ENCODE measurements at places on chromosomes 4 and X.
A peak's percentile ranks its signal among the peaks of the same experiment; 100 is the strongest.

DNA sequence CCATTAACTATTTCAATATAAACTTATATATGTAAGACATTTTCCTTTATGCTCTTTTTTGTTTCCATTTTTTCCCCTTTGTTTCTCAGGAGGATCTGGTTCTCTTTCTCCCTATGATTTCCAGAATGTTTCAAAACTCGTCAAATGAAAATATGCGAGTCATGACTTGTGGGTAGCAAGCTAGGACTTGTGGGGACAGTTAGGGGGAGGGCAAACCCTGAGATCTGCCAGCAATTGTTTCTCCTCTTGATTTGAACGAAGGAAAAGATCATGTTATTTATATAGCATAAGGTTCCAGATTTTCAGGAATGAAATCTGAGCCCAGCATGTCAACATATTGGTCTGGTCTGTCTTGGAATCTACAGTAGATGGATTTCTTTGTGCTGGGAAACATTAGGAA is 28.9 kb upstream of the GPC4 start:
- DNase-seq: no peak

DNA sequence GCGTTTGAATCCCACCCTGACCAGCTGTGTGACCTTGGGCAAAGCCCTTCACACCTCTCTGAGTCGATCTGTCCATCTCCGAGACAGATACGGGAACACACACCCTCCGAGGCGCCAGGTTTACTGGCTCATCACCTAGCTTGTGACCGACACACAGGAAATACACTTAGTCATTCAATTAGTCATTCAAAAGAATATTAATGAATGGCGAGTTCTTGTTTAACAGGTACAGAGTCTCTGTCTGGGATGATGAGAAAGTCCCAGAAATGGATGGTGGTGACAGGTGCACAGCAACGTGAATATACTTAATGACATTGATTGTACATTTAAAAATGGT is 80.6 kb downstream of the PPP2R2C start:
- DNase-seq: no peak

GRCh38 chr4:89056953-89057398 is at the start of gene FAM13A:
Gene FAM13A (minus strand): TSS chr4:89057185. CDS start chr4:89056964, 221 bp downstream.
- peak; percentile 89 for DNase-seq

DNA sequence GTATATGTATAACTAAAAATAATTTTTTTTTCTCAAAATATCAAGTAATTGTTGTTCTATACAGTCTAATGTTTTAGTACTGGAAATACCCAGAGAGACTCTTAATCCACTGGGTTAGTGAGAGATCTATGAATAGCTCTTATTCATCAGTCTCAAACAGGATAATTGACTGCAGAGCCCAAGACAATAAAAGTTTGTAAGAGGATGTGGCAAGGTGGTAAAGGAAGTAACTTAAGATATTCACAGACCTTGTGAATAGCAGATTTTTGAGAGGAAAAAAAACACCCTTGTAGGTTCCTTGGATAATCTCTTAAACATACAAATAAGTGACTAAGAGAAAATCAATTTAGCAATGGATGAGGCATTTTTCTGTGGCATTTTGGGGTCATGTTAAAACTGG is 210.9 kb upstream of the FAM241A start:
- DNase-seq: no peak

- no peak for DNase-seq
Observed at GRCh38 chr4:89707467-89707866, 129.5 kb downstream of the SNCA start.

DNA sequence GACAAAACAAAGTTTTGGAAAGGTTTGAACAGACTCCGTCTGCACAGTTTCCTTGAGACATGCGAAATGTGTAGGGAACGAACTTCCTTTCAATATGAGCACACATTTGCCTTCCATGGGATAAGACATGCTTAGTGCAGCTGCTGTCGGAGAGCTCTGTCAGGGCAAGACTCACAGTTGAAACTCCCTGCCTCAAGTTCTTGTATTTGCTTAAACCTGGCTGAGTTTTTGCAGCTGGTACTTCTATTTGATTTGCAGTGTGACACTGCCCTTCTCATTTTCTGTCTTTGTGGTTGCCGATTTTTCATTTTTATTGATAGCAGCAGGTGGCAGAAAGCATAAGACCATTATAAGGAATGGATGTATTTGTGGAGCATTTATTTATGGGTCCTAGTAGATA is 18.2 kb upstream of the RHOH start:
- DNase-seq: no peak

DNA sequence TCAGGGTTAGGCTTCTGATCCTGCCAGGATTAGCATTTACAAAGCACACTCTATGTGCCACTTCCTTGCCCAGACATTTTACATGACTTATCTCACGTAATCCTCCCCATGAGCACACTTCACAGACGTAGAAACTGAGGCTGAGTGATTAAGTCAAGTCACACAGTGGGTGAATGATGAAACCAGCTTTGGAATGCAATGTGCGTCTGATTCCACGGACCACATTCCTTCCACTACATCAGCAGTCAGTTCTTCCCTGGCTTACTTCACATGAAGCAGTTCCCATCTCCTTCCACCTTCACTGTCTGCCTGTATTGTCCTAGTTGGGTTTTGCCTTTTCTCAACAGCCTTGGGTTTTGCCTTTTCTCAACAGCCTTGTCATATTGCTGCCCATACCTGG is 134.3 kb upstream of the PPARGC1A start:
- peak; percentile 23 for DNase-seq

DNA sequence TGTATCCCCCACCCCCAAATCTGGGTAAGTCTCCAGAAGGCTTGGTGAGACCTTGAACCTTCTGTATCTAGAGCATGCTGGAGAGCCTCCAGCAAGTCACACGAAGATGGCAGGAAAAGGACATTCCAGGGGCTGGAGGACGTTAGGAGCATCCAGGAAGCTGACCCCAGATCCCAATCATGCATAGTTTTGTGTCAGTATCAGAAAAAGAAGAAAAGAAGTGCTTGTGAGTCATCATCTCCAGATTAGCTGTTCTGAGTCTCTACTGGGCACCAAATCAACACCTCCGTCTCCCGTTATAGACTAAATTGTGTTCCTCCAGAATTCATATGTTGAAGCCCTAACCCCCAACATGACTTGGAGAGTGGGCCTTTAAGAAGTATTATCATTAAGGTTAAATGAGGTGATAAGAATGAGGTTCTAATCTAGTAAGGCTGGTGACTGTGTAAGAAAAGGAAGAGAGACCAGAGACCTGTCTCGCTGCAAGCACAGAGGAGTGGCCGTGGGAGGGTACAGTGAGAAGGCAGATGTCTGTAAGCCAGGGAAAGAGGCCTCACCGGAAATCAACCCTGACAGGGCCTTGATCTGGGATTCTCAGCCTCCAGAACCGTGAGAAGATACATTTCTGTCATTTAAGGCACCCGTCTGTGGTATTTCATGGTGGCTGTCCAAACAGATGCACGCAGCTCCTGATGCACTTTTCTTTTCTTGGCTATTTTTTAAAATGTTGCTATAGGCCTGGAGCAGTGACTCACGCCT is 38.1 kb upstream of the CLDN24 start:
- DNase-seq: peak; percentile 41

- no peak for DNase-seq
Observed at GRCh38 chrX:153450949-153451277, 5.1 kb upstream of the TREX2 start.

GRCh38 chr4:83831588-83831987 is 295.7 kb downstream of the GPAT3 start:
- peak; percentile 62 for DNase-seq

DNA sequence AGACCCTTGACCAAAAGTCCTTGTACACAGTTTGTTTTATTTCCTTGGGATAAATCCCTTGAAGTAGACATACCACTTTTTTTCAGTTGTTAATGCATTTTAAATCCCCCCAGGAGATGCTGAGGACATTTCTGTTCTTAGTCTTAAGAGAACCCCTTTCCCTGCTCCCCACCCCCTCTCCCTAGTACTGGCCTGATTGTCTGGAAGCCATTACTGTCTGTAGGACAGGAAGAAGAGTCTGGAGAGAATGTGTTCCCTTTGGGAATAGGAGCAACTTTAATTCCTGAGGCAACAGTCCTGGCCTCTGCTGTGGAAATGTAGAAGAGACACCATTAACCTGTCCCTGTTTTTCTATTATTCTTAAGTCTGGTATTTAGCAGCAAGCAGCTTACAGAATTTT is 52.3 kb upstream of the TMEM131L start:
- no peak for DNase-seq

- DNase-seq: no peak
Observed at GRCh38 chrX:80792205-80792604, 17.5 kb downstream of the BRWD3 start.

- no peak for DNase-seq
Observed at GRCh38 chr4:71814433-71814832, 30.6 kb upstream of the GC start.

- DNase-seq: no peak
Observed at GRCh38 chr4:96471956-96472867, 632.3 kb downstream of the PDHA2 start.

GRCh38 chr4:46958742-46959488 is 34.5 kb downstream of the GABRA4 start:
- DNase-seq: no peak

GRCh38 chr4:153269218-153269990 is 65.2 kb downstream of the TRIM2 start:
- no peak for DNase-seq

DNA sequence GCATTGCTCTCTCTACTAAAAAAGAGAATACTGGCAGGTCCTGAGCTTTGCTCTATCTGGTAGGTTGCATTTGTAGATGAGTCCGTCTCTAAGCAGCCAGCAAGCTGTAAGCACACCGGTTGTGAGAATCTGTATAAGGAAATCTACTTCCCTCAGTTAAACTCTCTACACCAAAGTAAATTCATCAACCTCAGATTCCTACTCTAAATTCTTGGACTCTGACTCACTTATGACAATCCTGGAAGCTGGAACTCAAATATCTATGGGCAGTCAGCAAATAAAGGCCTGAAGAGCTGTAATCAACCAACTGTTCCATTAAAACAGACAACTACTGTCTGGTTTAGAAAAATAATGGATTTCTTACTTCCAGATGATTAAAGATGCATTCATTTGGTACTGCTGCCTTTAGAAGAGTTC is 37.9 kb downstream of the FAT1 start:
- DNase-seq: peak; percentile 79

DNA sequence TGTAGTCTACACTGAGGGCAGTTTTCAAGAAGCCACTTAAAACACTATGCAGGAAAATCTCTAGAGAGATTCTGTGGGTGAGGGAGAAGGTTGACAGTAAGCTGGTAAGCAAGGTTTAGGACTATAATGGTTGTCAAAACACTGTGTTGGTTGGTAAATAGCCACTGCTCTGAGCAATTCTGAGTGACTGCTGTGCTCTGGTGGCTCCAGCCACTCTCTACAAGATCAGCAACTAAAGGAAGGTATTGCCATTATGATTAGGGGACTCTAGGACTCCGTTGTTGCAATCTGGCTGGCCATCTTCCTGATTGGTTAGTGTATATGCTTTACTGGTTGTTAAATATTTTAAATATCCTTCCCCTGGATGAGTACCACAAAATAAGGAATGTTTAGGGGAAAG is 5.5 kb upstream of the FAM47E start:
- DNase-seq: no peak

DNA sequence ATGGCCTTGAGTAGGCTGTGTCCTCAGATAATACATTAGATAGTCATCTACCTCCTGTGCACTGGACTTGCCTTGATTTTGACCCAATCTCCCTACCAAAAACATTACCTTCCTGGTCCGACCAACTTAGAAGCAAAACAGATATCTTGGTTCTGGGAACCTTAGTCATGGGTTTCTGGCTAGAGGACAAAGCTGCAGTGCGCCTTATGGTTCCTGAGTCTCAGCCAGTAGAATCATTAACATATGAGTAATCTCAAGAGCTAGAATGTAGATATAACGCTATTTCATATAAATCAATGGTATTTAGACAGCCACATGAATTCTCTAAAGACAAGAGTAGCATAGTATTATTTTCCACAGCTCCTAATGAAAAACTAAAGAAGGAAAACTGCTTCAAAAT is 83.1 kb downstream of the GRIA3 start:
- peak; percentile 9 for DNase-seq

DNA sequence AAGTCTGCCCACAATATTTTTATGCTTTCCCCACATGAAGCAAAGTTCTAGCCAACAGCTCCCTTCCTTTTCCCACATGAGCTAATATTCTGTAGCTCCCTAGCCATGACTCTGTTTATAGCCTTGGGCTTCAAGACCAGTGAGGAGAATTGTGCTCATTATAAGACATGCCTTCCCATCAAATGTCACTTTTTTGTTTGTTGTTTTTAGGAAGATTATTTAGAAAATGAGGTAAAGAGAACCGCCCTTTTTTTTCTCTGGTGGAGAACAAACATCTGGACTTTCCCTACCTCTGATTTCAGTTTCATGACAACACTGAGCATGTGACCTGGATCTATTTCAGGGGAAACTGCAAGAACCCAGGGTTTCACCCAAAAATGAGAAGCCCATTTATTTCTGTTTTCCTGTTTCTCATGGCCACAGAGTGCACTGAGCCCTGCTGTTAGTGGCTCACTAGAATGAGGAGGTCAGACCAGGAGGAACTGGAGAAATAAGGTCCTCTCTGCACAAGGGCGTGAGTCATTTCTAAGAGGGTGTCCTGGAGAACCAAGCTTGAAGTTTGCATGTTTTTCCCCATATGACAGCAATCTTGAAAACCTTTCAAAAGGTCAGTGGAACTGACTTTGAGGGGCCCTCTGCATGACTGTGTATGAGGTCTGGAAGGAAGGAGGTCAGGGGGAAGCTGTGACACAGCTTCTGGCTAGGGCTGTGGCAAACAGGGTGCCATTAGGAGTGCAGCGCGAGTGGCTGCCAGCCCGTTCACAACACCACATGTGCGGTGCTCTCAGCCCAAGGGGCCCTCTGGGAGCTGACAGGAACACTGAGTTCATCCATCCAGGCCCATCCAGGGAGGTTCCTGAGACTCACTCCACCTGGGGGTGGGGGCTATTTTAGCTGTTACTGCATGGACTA is 55.2 kb downstream of the CHST7 start:
- peak; percentile 88 for DNase-seq

GRCh38 chr4:127993151-127993550 is 27.9 kb downstream of the ABHD18 start:
- no peak for DNase-seq

GRCh38 chrX:68749426-68749825 is 79.4 kb upstream of the EFNB1 start:
- DNase-seq: no peak

GRCh38 chr4:3419836-3420605 is 21.7 kb upstream of the HGFAC start:
- no peak for DNase-seq

GRCh38 chrX:37302569-37302968 is 46.6 kb upstream of the PRRG1 start:
- DNase-seq: peak; percentile 16

DNA sequence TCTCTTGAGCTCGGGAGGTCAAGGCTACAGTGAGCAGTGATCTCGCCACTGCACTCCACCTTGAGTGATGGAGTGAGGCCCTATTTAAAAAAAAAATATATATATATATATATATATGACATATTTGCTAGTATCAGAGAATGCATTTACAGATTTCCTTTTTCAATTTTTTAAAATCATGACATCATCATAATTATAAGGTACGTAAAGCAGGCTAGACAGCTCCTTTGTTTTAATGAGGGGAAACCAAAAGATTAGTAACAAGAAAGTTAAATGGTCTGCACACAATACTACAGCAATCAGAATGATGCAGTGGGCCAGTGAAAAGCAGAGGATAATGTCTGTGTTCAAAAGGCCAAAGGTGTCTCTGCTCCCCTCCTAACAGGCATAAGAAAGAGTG is 43.0 kb downstream of the LAS1L start:
- DNase-seq: no peak

- peak; percentile 68 for DNase-seq
Observed at GRCh38 chr4:88018466-88018865, 11.0 kb downstream of the PKD2 start.
